ENCODE measurements at places on chromosomes 1 and 21.

DNA sequence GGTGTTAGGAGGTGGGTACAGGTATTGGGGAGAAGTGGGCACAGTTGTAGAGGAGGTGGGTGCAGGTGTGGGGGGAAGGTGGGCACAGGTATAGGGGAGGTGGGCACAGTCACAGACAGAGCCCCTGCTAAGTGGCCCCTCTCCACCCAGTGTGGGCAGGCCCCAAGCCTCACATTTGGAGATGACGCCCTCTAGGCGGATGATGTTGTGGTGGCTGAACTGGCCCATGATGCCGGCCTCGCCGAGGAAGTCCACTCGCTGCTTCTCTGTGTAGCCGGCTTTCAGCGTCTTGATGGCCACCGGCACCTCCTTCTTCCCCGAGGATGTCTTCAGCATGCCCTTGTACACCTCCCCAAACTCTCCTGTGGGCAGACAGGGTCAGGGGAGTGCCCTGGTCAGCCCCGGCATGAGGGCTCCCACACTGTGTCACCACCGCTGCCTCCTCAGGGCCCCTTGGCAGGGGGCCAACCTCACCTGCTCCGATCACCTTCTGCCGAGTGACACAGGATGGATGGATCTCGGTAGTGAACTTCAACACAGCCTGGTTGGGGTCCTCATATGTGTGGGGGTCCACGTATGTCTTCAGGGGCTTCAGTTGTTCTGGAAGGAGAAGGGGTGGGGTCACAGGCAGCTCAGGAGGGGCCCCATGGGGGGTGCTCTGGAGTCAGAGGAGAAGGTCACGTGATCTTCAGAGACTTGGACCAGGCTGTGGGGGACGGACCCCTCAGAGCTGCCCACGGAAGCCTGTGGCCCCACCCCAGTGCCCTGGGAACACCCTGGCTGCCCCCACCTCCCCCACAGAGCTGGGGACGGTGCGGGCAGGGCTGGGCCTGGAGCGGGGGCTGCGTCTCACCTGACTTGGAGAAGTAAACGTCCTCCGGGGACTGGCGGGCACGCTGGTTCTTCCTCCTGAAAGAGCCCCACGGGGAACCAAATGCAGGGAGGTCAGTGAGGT, 22.6 kb downstream of the EPHA2 start:
- DNase-seq, result no peak

- no peak for DNase-seq
These were observed 4.5 kb upstream of the ANKRD13C start for GRCh38 chr1:70358921-70359564.

- peak; percentile 29 for DNase-seq
These were observed 126.0 kb upstream of the TMEM51 start for GRCh38 chr1:15027515-15027986.

- DNase-seq, result no peak
These were observed 424.5 kb upstream of the DAB1 start for GRCh38 chr1:57848406-57848805.

- DNase-seq, result no peak
These were observed 151.7 kb downstream of the CDC42BPA start for GRCh38 chr1:227166559-227166958.

DNA sequence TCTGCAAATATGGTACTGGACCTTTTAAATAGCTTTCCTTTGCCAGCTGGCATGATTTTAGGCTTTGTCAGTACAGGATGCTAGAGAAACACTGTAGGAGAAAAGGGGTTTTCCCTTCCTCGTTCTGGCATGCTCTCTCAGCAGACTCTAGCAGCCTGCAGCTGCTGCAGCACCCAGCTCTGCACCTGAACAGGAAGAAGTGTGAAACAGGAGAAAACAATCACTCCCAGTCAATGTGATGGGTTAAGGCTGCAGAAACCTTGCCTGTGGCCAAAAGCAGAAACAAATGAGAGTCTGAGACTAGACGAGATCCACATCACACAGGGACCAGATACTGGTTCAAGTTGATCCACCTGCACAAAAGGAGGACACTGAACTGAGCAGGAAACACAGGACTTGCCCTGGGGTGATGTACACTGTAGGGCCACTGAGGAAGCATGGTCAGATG, 21.2 kb downstream of the OVGP1 start:
- no peak for DNase-seq

- peak; percentile 25 for DNase-seq
These were observed 9.7 kb downstream of the LPAR3 start for GRCh38 chr1:84883286-84883685.

All from GM04503 (cell line).